Trophoblast cell (in vitro differentiated cells and primary cell): ENCODE measurements at places on chromosomes 4 and X.
A peak's percentile ranks its signal among the peaks of the same experiment; 100 is the strongest.

DNA sequence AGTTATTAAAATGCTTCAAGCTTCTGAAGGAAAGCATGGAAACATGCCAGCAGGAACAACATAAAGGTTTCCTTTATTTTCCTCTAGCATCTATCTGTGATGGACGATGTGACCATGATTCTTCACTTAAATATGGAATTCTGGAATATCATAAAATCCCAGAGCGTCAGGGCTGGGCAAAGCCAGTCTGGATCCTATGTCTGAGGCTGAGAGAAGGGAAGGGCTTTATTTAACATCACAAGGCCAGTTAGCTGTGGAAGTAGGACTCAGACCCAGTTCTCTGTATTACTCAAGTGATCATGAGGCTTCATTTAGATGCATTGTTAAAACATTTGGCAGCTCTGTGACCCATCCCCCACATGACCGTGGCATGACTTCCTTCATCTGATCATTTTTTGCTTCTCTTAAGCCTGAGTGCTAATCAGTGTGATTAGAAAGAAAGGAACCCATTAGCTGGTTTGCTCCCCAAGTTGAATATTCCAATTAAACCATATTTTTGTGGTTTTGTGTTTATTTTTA is 40.9 kb upstream of the EOLA2 start:
- H3K27ac ChIP-seq: no peak overlapping the region
- no peaks in the 10 kb centered on the region for H3K36me3 ChIP-seq
- no peaks in the 10 kb centered on the region for H3K27me3 ChIP-seq
- DNase-seq: no peak

DNA sequence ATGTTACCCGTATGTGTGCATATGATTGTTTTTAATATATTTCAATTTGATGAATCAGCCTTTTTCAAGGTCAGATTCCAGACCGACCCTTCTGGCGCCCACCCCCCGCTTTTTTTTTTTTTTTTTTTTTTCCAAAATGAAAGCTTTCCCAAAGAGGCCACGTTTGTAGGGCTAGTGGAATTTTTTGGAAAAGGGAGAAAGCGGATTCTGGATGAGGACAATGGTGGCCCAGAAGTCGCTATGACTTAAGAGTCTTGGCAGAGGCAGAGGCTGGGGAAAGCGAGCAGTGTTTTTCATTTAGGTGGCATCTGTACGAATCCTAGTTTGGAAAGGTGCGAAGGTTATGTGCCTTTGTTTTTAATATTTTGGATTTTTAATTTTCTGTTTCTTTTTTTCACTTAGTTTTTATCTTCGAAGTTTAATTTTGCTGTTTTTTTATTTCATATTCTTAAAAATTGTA is 14.6 kb downstream of the NDUFB11 start:
- H3K27me3 ChIP-seq: no peaks in the 10 kb centered on the region
- no peak overlapping the region for H3K27ac ChIP-seq
- DNase-seq: no peak
- H3K4me1 ChIP-seq: no peaks in the 10 kb centered on the region
- no peaks in the 10 kb centered on the region for H3K36me3 ChIP-seq

- H3K4me1 ChIP-seq: no peaks in the 10 kb centered on the region
- no peak overlapping the region for H3K4me3 ChIP-seq
- H3K27ac ChIP-seq: no peak overlapping the region
- H3K36me3 ChIP-seq: no peaks in the 10 kb centered on the region
- H3K27me3 ChIP-seq: no peaks in the 10 kb centered on the region
- no peak for DNase-seq
Measured at GRCh38 chr4:133600008-133600407, 450.9 kb downstream of the PCDH10 start.

DNA sequence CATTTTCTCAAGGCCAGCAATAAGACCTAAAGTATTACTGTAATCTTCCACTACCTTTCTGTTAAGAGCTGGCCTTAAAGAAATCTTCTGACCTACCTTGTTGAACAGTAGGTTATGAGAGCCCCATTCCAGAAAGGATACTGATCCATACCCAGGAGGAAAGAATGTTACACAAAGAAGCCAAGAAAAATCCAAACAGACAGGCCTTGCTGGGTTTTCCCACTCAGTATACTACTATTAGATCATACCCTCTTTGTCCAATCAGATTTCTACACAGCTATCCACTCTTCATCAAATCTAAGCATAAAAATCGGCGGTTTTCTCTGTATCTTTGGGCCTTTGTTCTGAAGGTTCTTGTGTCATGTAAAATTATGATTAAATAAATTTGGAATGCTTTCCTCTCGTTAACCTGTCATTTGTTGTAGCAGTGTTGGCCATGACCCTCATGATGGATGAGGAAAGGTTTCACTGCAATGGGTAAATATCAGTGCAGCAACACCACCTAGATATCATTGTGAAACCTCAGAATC is 292.3 kb downstream of the ANKRD50 start:
- no peak overlapping the region for H3K4me3 ChIP-seq
- no peak overlapping the region for H3K27ac ChIP-seq
- H3K4me1 ChIP-seq: peaks cover 2% of the 10 kb centered on the region
- no peaks in the 10 kb centered on the region for H3K27me3 ChIP-seq
- DNase-seq: peak; percentile 92

GRCh38 chr4:185559915-185560281 is 24.6 kb upstream of the PDLIM3 start:
- peak; percentile 14 for DNase-seq
- H3K27ac ChIP-seq: peak overlapping the region; percentile 7
- H3K36me3 ChIP-seq: no peaks in the 10 kb centered on the region
- H3K27me3 ChIP-seq: no peaks in the 10 kb centered on the region

DNA sequence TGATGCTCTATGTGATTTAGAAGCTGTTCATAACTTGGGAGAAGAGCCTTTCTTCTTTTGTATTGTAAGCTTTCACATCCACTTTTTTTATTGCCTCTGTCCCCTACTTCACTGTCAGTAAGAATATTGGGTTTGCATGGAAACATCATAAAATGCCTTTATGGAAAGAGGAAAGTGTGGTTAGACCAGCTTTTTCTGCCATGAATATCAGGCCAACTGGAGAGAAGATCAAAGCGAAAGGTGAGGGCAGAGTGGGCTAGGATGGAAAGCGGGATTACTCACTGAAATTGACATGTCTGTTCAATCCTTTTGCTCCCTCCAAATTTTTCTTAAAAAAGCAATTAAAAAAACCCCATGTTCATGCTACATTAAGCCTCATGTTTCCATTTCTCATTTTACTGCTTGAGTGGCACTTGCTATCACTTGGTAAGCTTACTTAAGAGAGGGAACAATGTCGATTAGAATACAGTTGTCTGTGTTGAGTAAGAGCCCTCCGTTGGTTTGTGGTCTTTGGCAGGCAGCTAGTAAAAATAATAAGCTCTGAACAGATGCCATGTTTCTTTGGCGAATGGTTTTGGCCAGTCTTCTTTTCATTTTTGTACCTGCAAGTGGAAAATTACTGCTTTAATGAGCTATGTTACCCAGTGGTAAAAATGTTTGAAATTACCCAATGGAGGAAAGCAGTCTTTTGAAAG is 35.9 kb downstream of the SUPT20HL1 start:
- DNase-seq: no peak
- H3K4me3 ChIP-seq: no peak overlapping the region
- no peaks in the 10 kb centered on the region for H3K27me3 ChIP-seq
- no peak overlapping the region for H3K27ac ChIP-seq
- H3K4me1 ChIP-seq: no peaks in the 10 kb centered on the region

GRCh38 chr4:22071749-22072148 is 123.2 kb upstream of the KCNIP4 start:
- H3K4me1 ChIP-seq: no peaks in the 10 kb centered on the region
- no peak overlapping the region for H3K4me3 ChIP-seq
- no peak for DNase-seq

- DNase-seq: no peak
- H3K4me1 ChIP-seq: no peaks in the 10 kb centered on the region
- H3K36me3 ChIP-seq: no peaks in the 10 kb centered on the region
- H3K4me3 ChIP-seq: no peak overlapping the region
- no peak overlapping the region for H3K27ac ChIP-seq
Measured at GRCh38 chr4:116724249-116724648, 361.1 kb downstream of the TRAM1L1 start.

GRCh38 chrX:11261260-11261659 is 32.0 kb upstream of the AMELX start:
- no peaks in the 10 kb centered on the region for H3K36me3 ChIP-seq
- no peaks in the 10 kb centered on the region for H3K4me1 ChIP-seq
- H3K4me3 ChIP-seq: no peak overlapping the region
- no peaks in the 10 kb centered on the region for H3K27me3 ChIP-seq
- no peak overlapping the region for H3K27ac ChIP-seq

DNA sequence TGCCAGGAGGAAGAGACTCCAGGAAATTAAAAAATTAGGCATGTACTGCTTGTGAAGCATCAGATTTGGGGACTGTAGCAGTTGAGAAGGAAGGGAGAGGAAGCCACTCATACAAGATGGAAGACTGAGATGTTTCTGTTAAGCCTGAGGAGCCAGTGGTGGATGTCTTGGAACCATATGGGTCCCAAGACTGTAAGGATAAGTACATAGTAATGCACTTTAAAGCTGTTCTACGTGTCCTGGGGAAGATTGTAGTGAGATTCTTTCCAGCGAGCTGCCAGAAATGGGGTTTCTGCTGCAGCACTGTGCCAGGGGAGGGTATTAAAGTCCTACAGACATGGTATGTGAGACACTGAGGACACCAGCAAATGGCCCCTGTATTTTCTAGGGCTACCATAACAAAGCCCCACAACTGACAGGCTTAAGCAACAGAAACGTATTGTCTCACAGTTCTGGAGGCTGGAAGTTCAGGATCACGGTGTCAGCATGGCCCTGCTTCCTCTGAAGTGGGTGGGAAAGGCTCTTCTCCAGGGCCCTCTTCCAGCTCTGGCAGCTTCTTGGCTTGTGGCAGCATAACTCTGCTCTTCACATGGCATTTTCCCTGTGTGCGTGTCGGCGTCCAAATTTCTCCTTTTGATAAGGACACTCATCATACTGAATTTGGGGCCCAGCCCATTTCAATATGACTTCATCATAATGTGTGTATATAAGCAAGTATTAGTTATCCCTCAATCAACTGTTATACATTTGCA is 304.4 kb downstream of the EVC2 start:
- no peak overlapping the region for H3K4me3 ChIP-seq
- H3K27me3 ChIP-seq: no peaks in the 10 kb centered on the region
- no peaks in the 10 kb centered on the region for H3K4me1 ChIP-seq
- H3K27ac ChIP-seq: no peak overlapping the region
- no peak for DNase-seq

- no peak overlapping the region for H3K27ac ChIP-seq
- no peaks in the 10 kb centered on the region for H3K27me3 ChIP-seq
- no peak overlapping the region for H3K4me3 ChIP-seq
- H3K4me1 ChIP-seq: peaks cover 4% of the 10 kb centered on the region
- no peak for DNase-seq
Measured at GRCh38 chr4:110009550-110009949, 96.9 kb downstream of the EGF start.

GRCh38 chr4:136748165-136748564 is 784.1 kb downstream of the PCDH18 start:
- H3K36me3 ChIP-seq: peaks cover 2% of the 10 kb centered on the region
- H3K4me1 ChIP-seq: no peaks in the 10 kb centered on the region
- H3K27ac ChIP-seq: no peak overlapping the region

DNA sequence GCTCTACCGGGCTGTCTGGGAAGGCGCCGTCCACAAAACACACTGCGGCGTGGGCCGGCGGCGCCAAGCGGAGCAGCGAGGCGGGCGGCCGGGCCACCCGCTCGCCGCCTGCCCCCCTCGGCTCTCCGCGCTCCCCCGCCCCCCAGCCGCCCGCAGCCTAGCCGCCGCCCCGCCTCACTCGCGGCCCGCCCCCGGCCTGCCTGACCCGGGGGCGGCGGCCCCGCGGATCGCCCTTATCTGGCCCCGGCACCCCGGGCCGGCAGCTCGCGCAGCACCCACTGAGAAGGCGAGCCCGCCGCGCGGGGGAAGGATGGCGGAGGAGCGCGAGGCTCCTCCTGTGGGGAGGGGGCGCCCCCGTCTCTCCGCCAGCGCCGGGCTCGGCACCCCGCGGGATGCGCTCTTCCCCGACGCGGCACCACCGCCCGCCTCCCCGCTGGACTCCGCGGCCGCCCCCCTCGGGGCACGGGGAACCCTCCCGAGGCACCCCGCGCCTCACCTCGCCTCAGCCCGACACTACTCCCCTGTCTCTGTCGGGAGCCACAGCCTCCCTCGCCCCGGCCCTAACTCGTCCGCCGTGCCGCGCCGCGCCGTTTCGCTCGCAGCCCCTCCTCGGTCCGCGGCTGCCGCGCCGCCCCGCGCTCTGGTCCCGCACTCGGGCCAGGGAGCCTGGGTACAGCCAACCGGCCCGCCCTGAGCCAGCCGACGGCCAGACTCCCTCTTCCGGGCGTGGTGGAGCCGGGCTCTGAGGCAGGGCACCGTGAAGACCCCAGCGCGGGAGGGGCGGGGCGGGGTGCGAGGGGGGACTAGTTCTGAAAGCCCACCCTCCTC is 566 bp downstream of the ATP11C start:
- DNase-seq: peak; percentile 48
- H3K4me3 ChIP-seq: peak overlapping the region; percentile 94
- H3K4me1 ChIP-seq: no peaks in the 10 kb centered on the region
- no peaks in the 10 kb centered on the region for H3K27me3 ChIP-seq

DNA sequence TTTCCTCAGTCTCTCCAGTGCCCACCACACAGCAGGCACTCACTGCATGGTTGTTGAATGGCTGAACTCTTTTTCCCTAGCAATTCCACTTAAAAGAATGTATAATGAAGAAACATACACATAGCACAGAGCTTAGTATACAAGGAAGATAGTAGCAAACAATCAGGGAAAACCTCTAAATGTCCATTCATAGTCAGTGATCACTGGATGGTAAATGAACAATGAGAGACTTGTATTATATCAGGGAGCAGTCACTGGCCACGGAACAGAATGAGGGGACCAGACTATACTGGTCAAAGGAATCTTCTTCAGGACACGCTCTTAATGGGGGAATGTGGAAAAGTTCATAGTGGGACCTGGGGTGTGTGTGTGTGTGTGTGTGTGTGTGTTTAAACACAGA is 43.6 kb upstream of the FAM156A start:
- H3K27me3 ChIP-seq: no peaks in the 10 kb centered on the region
- no peak for DNase-seq
- H3K36me3 ChIP-seq: no peaks in the 10 kb centered on the region

DNA sequence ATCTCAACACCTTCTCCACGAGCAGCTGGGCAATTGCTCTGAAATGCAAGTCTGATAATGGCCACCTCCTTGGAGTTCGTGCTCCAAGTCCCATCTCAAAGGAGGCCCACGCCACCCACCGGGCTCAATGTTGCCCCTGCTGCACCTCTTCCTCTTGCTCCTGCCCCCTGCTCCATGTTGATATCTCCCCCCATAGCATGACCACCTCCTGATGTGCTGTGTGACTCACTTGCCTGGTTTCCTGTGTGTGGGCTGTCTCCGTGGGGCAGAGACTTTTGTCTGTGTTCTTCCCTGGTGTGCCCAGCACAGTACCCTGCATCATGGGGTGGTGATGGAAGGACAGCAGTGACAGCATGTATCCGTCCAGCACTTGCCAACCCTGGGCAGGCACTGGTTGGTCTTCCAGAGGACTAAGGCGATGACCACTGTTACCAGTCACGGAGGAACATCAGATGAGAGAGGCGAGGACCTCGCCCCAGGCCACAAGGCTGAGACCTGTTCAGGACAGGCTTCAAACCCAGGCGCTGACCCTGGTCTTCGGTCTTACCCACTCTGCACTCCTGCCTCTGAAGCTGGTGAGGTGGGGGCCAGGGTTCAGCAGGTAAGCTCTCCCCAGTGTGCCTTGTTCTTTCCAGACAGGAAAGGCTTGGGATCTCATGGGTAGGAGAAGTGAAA is 104.6 kb upstream of the LRPAP1 start:
- no peaks in the 10 kb centered on the region for H3K27me3 ChIP-seq
- H3K4me1 ChIP-seq: no peaks in the 10 kb centered on the region
- H3K4me3 ChIP-seq: no peak overlapping the region
- H3K36me3 ChIP-seq: no peaks in the 10 kb centered on the region
- H3K27ac ChIP-seq: no peak overlapping the region
